ENCODE measurements at places on chromosomes 6 and 20. TPM values are rescaled to one million over a fixed set of nuclear protein-coding genes. Genes with fewer than 3 reads are reported as not detected.
A peak's percentile ranks its signal among the peaks of the same experiment; 100 is the strongest.

- DNase-seq, result no peak
Measured at GRCh38 chr6:6798448-6798860, 209.9 kb downstream of the LY86 start.

Gene OR10C1
- not detected for polyA plus RNA-seq

Gene SSTR4
- polyA plus RNA-seq, result 0.17 TPM

Gene RSPH4A
- 0.49 TPM for polyA plus RNA-seq

GRCh38 chr20:38897267-38897666, 28.9 kb upstream of the FAM83D start:
- no peak for DNase-seq

Gene NKAIN4
- polyA plus RNA-seq, result 33.2 TPM

- peak; percentile 98 for DNase-seq
Measured at GRCh38 chr6:17202526-17202925, 78.6 kb upstream of the RBM24 start.

- peak; percentile 16 for DNase-seq
Measured at GRCh38 chr6:152984513-152984872, 1.7 kb upstream of the FBXO5 start.

DNA sequence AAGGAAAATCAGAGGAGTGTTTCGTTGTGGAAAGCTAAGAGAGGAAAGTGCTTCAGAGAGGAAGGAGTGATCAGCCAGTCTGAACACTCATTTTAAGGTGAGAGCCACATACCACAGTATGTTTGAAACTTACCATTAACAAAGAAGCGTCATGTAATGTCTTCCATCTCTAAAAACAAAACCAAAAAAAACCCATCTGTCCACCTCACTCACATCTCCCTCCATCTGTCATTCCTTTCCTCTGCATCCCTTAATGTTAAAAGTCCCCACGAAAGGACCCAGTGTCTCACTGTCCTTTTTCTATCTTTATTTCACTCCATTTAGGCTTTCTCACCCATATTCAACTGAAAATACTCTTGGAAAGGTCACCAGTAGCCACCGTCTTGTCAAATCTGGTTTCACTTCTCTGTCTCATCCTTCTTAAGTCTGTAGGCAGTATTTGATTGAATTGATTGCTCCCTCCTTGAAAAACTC, 59.4 kb upstream of the GNRH2 start:
- DNase-seq, result no peak

Gene SNPH
- 4.0 TPM for polyA plus RNA-seq

Gene HLA-DRA
- polyA plus RNA-seq, result 25.0 TPM

GRCh38 chr6:62737792-62738191, 451.8 kb upstream of the KHDRBS2 start:
- no peak for DNase-seq

Gene WTAP
- 68.5 TPM for polyA plus RNA-seq

DNA sequence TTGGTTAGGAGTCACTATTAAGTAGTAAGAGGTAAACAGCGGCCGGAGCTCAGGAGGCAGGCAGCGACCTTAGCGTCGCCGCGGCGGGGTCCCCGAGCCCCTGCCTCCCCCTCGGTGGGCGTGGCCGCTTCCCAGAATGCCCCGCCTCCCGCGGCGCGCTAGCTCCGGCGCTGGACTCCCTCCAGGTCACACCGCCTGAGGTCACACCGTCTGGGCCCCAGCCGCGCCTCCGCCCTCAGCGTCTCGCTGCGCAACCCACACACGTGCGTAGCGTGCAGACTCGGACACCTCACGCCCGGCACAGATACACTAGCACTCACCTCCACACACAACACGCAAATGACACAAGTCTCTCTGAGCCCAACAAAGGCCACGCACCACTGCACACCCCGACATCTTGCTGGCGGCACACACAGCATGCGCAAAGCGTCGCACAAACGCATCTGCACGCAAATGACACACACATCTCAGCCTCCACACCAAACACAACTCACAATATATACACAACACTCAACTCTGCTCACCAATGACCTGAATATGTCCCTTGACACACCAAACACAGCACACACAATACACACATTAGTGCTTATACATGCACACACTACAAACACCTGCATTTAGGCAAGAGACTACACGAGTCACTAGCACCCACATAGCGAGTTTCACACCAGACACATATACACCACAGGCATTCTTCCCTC, 17.6 kb upstream of the CDKN1A start:
- peak; percentile 54 for DNase-seq

DNA sequence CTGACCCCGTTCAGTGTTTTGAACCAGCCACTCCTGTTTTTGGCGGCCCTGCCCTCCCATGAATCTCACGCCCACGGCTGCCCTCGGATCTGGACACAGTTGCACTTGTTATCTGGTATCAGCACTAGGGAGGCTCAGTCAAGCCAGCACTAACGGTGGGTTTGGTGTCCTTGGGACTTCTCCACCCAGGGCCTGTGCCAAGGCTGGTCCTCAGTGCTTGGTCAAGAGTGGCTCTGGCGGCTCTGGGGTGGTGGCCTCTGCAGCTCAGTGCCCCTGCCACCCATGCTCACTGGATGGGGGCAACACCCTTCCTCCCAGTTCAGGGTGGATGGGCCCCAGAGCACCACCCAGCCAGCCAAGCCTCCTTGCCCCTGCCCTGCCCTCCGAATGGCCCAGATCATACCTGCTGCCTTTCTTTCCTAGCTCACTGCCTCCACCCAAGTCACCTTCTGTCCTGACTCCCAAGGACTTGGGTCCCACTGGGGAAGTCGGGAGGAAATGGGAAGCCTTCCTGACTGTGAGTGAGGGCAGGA, 54.7 kb downstream of the SSR1 start:
- DNase-seq, result no peak

Gene CYP39A1
- 1.9 TPM for polyA plus RNA-seq

DNA sequence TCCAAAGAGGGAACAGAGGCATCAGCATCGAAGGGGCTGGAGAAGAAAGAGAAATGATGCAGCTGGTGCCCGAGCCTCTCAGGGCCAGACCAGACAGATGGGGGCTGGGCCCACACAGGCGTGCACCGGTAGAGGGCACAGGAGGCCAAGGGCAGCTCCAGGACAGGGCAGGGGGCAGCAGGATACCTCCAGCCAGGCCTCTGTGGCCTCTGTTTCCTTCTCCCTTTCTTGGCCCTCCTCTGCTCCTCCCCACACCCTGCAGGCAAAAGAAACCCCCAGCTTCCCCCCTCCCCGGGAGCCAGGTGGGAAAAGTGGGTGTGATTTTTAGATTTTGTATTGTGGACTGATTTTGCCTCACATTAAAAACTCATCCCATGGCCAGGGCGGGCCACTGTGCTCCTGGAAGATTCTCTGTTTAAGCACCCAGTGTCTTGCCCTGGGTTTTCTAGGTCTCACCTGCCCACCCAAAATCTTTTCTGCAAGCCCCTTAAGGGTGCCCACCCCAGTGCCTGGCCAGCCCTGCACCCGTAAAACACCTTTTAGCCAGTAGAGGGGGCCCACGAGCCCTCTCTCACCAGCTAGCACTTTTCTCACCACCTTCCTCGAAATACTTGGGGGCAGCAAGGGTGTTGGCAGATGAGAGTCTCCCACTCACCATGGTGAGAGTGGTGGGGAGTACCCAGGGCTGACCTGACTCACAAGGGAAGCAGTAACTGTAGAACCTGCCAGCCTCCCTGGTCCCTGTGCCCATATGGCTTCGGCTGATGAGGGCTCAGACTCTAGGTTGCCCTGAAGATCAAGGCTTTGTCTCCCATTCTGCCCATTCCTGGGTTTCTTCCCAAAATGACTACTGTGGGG, 35.7 kb upstream of the ID1 start:
- DNase-seq, result peak; percentile 61

Gene FNDC1
- polyA plus RNA-seq, result 247 TPM

Gene CD40
- polyA plus RNA-seq, result 5.8 TPM

GRCh38 chr6:13038315-13038714, 290.0 kb downstream of the TBC1D7 start:
- peak; percentile 65 for DNase-seq

DNA sequence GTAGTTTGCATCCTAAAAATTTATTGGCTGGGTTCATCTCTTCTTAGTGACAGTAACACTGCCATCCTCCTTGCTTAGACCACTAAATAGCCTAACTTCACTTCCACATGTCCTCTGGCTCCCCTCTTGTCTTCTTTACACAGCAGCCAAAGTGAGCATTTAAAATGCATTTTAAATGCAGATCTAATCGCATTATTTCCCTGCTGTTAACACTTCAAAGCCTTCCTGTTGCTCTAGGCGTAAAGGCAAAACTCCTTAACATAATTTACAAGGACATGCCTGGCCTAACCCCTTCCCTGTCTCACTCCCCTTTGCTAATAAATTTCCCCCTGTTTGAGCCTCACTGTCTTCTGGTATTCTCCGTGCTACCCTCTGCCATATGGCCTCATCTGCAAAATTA, 26.5 kb downstream of the NKAIN2 start:
- DNase-seq, result no peak

- DNase-seq, result no peak
Measured at GRCh38 chr20:34627458-34627857, 49.4 kb downstream of the PIGU start.

DNA sequence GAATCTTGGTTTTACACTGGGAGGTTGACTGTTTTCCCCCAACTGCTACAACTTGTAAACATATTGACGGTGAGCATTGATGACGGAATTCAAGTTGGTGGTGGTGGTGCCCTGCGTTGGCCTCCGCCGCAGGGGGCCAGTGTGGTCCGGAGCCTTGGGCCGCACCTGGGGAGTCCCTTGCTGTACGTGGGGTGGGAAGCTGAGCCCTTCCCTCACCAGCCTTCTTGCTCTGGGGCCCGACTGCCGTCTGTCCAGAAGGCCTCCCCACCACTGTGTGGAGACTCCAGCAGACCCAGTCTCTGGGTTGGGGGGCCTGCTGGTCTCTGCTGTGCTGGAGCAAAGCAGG, 11.4 kb downstream of the GATA5 start:
- no peak for DNase-seq

DNA sequence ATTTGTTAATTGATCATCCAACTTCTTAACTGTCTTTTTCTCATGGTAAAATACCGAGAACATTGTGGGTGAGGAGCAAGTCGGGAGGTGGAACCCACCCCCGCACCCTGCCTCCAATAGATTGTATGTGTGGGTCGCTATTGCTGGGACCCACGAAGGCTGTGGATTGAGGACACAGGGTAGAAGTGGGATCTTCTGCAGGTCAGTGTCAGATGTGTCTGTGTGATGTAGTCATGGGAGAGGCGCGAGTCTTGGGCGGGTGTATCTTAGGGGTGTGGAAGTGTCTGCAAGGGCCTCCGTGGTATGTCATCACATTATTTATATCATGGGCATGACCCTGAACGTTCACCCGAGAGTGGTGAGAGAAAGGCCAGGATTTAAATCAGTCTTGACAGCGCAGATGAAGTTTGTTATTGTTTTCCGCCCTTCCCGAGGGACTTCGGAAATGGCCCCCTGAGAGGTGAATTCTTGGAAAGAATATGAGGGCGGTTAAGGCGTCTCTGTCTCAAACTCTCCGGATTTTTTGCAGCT, 472 bp upstream of the PAQR8 start:
- DNase-seq, result peak; percentile 52

DNA sequence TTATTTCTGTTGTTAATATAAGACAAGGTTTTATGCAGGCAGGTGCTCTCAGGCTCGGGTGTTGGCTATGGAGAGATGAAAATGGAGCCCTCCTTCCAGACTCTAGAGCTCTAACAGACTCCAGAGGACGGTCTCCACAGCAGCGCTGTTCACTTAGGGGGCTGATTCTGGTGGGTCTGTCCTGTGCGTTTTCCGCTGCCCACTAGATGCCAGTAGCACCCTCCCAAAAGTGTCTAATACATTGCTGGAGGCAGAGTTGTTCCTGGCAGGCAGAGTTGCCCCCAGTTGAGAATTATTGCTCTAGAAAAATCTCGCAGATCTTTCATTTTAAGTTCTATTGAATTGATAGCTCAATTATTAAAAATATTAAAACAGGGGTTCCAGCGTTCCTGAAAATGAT, 109.9 kb downstream of the MAP3K4 start:
- peak; percentile 16 for DNase-seq

DNA sequence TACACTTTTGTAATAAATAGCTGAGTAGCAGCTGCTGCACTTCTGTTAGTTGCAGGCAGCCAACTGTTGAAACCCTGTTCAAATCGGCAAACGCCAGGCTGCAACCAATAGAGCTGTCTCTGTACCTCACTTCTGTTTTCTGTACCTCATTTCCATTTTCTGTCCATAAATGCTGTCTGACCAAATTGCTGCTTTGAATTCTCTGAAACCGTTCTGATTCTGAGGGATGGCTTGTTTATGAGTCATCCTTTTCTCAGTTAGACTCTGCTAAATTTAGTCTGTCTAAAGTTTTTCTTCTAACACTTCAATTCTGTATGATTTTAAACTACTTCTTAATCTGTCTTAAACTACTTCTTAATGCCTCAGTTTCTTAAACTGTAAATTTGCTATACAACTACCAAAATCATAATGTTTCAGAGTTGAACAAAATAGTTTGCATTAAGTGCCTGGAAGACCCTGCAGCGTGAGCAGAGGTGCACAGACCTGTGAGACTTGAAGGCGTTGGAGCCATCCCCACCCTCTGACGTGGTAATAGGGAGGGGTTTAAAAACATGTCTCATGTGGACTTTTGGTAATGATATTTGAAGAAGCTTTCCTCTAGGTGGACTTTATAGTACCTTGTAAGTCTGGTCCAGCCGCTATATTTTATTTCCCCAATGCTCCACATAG, 9.6 kb downstream of the BTNL2 start:
- DNase-seq, result no peak

- peak; percentile 37 for DNase-seq
Measured at GRCh38 chr6:27280064-27280539, 32.0 kb downstream of the POM121L2 start.

Gene PARD6B
- polyA plus RNA-seq, result 0.62 TPM

- no peak for DNase-seq
Measured at GRCh38 chr6:112243861-112244827, 10.2 kb downstream of the LAMA4 start.

Gene RAMACL
- not detected for polyA plus RNA-seq

GRCh38 chr20:426566-426965, 18.5 kb downstream of the RBCK1 start:
- DNase-seq, result no peak

Gene BLOC1S5
- polyA plus RNA-seq, result 10.0 TPM

DNA sequence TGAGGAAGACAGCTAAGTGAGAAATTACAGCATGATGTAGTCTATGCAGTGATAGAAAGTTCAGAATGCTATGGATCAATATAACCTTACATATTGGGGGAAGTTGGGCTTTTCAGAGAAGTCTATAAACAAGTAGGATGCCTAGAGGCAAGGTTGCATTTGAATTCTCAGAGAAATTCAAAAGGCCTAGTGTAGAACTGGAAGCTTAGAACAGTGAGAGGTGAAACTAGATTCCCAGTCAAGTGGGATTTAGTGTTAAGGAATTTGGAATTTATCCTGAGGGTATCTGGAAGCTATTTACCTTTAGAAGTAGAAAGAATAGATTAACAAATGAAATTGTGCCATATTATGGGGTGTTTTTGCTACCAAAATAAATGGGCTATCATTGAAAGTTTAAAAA, 4.3 kb downstream of the CENPW start:
- no peak for DNase-seq

Measured in muscle of leg (tissue), 16 donors.